NCI-H2081 (cell line): ENCODE measurements at places on chromosomes 5 and 9.

- DNase-seq = no peak
Measured at GRCh38 chr9:68706363-68707201, 1.5 kb downstream of the PIP5K1B start.

GRCh38 chr5:44613936-44614335 is 194.8 kb upstream of the MRPS30 start:
- no peak for DNase-seq

DNA sequence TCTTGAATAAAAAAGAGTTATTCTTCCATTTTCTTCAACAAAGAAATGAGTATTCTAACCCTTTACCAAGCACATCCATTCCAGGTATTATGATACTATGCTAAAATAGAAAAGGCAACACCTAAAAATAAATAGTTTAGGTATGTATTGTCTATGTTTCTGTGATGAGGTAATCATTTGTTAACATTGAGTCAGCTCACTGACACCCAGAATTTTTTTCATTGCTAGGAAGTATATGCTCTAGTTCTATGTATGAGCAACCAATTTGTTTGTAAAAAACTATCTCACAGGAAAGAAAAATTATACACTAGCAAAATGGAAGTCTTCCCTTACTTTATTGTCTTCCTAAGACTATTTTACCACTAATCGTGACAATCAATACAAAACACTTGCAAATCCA is 615.6 kb upstream of the GRIN3A start:
- no peak for DNase-seq

GRCh38 chr5:154653418-154653763 is 101.8 kb upstream of the LARP1 start:
- DNase-seq = no peak

DNA sequence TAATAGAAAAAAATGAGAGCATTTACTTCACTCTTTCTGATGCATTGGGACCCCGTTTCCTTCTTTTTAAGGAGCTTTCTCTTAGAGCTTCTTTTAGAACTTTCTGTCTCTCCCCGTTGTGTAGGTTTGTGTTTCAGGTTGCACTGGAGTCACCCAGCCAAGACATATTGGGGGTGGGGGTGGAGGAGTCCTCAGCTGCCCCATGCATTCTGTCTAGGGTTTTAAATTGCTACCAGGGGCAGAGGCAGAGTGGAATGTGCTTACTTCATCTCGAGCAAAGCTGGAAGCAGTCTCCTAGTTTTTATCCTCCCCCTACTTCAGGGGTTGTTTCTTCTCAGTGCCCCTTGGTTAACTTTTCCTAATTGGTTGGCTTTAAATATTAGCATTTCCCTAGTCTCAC is 9.4 kb downstream of the OR2K2 start:
- no peak for DNase-seq

- no peak for DNase-seq
Measured at GRCh38 chr5:171845040-171845630, 59.5 kb downstream of the SMIM23 start.

- DNase-seq = no peak
Measured at GRCh38 chr9:136793086-136793946, 2.2 kb downstream of the TMEM141 start.

GRCh38 chr5:142663246-142663645 is 22.6 kb downstream of the FGF1 start:
- no peak for DNase-seq

DNA sequence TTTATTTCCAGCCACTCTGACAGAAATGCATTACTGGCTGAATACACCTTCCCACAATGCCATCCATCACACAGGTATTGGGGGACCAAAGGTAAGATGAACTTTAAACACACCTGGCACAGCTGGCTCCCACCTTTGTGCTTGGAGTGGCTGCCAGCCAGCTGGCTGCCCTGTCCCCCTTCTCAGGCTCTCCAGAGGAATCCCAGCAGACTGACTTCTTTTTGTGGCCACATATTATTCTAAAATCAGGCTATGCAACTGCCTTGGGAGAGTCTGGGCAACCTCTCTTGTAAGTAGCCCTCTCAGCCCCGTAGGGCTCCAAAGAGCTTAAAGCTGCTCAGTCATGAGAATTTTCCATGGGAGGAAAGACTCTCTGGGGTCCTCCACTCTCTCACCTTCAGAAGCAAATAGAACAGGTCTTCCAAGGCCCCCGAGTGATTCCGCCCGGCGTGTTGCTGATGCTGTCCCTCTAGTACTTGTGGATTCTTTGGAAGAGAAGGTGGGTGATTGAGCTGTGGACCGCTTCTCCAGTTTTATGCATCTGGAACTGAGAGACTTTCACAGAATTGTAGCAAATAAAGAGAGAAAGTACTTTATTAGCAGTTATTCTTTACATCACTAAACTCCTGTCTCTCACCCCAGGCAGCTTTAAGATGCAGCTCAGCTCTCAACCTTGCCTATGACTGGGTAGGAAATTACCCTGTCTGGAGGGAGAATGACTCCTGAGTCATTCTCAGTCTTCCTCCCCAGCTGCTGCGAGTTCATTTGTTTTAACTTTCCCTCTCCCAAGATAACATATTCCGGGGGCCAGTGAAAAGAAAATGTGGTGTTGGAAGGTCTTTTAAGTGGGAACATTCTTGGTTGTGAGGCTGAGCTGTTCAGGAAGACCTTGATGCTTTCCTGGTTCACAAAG is 159.4 kb upstream of the PITX1 start:
- no peak for DNase-seq

- no peak for DNase-seq
Measured at GRCh38 chr5:39331861-39332381, 32.4 kb downstream of the C9 start.

DNA sequence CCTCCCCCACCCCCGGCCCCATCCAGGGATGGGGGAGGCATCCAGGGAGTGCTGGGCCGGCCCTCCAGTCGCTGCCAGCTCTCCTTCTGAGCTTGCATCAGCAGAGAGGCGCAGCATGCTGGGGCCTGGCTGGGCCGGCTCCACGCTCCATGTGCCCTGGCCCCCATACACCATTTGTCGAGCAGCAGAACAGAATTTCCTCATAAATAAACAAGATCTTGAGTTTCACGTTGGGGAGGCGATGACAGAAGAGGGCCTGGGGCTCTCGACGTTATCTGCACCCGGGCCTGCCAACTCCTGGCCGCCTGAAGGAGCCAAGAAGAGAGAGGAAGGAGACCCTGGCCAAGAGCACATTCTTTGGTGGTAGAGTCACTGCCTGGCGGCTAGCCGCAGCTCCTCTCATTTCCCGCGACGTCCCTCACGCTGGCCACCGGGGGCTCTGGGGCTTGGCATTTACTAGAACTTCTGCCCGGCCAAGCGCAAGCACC is 177.0 kb downstream of the FGF18 start:
- DNase-seq = no peak

- DNase-seq = peak; percentile 76
Measured at GRCh38 chr5:42423285-42424165, at the start of gene GHR. Gene GHR (plus strand): TSS chr5:42423439. CDS start chr5:42565875, 142,436 bp downstream.

- peak; percentile 51 for DNase-seq
Measured at GRCh38 chr9:121651295-121652020, at the start of gene DAB2IP. Gene DAB2IP (plus strand): TSS chr9:121651634. CDS start chr9:121651776, 142 bp downstream.

GRCh38 chr9:137411260-137411644 is 11.7 kb downstream of the EXD3 start:
- DNase-seq = no peak

DNA sequence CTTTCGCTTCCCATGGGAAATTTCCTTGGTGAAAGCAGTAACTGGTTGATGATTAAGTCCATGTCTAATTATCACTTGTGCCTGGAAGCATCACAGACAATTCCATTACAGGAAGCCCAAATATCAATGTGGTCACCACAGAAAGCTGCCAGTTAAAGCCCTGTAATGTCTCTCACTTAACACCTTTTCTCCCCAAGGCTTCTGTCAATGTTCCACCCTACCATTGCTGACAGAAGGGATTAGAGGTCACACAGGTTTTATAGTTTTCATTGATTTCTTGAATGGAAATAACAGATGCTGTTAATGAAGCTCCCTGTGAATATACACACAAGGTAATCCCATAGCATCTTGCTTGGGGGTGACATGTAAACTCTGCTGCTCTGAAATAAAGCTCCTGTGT is 279.2 kb downstream of the COX7C start:
- no peak for DNase-seq

- DNase-seq = no peak
Measured at GRCh38 chr5:14146725-14147124, 3.6 kb downstream of the TRIO start.

DNA sequence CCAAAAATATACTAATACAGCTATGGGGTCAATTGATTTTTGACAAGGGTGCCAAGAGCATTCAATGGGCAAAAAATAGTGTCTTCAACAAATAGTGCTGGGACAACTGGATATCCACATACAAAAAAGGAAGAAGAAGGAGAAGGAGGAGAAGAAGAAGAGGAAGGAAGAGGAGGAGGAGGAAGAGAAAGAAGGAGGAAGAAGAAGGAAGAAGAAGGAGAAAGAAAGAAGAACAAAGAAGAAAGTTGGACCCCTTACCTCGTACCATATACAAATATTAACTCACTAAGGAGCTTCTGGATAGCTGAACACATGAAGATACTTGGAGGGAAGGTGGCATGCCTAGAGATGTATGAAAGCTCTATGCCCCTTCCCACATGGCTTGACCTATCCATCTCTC is 17.2 kb upstream of the DELE1 start:
- DNase-seq = no peak

DNA sequence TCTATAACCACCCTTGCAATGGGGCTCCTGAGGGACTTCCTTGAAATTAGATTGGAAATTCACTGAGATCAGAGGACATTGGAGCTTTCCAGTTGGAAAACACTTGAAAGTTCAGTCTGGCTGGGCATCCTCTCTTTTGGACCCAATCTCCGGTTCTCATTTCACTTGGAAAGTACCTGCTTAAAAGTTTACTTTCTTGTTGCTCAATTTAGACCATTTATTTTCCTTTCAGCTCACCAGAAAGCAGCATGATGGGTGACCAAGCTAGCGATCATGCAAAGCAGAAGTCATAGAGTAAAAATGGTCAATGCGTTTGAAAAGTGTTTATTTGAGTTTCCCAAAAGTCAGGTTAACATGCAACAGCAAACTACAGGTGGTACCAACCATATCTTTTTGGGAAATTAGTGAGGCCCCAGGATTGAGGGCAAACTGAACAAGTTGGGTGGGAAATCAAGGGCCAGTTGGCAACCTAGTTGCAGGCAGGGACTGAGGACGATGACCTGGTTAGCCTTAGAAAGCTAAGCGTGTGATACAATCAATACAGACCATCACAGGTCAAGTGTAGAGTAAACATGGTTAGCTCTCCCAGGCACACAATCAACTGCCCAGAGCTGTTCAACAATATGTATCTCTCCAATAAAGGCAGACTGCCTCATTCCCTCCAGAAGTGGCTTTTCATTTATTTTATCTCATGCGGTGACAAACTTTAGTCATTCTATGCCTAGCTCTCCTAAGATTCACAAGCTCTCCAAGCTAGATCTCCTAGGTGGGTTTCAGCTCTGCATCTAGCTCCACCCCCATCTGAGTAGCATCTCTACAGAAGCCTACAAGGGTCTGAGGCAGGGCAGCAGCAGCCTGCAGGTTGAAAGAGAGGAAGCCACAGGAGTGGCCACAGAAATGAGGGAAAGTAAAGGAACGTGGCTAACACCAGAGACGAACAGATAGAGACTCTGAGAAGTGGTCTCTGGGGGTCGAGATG is 136.9 kb downstream of the UGCG start:
- DNase-seq = no peak

- no peak for DNase-seq
Measured at GRCh38 chr5:72746736-72747135, 69.7 kb upstream of the TNPO1 start.

- DNase-seq = no peak
Measured at GRCh38 chr9:110809038-110809595, 140.5 kb downstream of the MUSK start.

GRCh38 chr9:123607479-123607878 is 251.5 kb downstream of the CRB2 start:
- no peak for DNase-seq

GRCh38 chr9:136629879-136630661 is 32.6 kb upstream of the EGFL7 start:
- no peak for DNase-seq

DNA sequence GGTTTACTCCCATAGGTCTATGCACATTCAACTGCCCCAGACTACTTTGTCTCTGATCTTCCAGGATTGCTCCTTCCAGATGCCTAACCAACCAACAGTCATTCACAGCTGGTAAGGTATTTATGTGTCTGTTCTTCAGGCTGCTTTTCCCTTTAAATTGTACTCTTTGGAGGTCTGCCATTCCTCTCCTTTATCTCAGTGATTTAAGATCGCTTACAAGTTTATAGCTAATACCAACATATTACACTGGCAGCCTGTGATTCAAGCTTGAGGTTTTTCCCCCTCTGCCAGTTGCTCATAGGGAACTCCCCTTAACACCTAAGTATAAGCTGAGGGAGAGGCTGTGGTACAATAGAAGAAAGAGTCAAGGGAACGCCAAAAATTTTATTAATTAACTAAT is 711.7 kb upstream of the EDIL3 start:
- DNase-seq = no peak

DNA sequence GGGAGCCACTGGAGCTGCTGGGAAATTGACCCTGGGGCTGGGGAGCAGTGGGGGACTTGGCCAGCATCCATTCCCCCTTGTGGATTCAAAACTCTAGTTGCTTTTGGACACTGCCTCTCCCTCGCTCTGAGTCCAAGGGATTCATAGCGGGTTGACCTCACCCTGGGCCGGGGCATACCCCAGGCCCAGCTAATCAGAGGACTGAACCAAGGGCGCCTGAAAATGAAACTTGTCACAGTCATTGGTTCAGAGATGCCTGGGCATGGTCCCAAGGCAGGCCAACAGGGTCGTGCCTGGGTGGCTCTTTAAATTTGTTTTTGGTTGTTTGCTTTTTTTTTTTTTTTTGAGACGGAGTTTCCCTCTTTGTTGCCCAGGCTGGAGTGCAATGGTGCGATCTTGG is 22.6 kb downstream of the STK10 start:
- no peak for DNase-seq

DNA sequence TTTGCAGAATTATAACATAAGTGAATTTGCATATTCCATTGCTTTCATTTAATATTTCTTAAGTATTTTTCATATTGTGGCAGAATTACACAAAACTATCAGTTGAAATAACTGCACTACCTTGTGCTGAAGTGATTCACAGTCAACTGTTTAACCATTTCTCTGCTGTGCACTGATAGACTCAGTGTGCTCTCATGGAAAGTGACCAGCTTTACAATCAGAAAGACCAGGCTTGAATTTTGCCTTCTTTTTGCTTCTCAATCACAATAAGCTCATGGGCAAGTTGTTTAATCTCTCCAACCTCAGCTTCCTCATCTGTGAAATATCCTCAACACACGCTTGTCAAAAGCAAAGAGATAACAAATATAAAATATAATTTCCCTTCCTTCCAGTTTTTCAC is 18.3 kb downstream of the CDK5RAP2 start:
- DNase-seq = no peak

GRCh38 chr9:84383178-84383577 is 42.6 kb upstream of the SLC28A3 start:
- no peak for DNase-seq

- no peak for DNase-seq
Measured at GRCh38 chr5:158718738-158719505, 380.8 kb downstream of the EBF1 start.

DNA sequence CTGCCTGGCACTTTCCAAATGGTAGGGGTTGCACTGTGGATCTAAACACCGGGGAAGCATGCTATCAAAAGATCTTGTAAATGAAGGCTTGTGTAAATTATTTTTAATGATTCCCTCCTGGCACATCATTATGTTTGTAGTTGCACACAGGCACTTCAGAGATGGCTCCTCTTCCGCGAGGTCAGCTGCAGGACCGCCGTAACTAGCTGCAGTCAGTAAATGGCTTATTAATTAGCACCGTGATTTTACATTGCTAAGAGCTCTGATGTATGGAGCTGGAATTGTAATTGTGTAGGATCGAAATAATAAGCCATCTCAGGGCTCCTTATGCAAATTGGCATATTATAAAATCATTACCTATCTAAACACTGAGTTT is 397.6 kb upstream of the IRX1 start:
- no peak for DNase-seq
